ENCODE measurements at places on chromosomes 2 and 18. TPM values are rescaled to one million over a fixed set of nuclear protein-coding genes. Genes with fewer than 3 reads are reported as not detected.

The CHMP3 gene
- total RNA-seq = 149 TPM

DNA sequence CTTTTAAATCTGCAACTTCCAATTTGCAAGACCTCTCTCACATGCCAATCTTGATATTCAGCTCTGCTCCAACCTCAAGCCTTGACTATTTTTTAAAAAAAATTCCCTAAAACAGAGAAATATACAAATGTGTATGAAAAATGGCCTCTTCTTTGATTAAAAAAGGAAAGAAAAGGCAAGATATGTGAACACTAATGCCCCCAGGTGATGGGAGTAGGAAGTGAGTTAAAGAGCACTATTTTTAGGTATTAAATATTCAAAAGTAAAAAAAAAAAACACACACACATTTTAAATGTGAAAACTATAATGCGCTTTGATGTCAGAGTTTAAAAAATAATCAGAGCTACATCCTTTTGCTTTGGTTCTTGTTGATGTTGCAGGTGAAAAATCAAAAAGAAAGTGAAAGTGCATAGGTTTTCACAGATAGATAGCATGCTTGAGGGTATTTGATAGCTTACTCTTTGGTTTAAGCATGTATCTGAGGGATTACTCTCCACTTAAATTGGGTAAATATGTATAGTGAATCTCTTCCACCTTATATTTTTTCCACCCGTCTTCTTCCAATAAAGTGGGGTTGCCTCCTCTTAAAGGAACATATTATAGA lies 406.0 kb upstream of the POU3F3 start:
- H3K27me3 ChIP-seq = no peaks in the 10 kb centered on the region
- DNase-seq = no peak
- H3K36me3 ChIP-seq = no peaks in the 10 kb centered on the region

GRCh38 chr2:239824866-239825704 lies 200.1 kb downstream of the NDUFA10 start:
- H3K27me3 ChIP-seq = peaks cover 88% of the 10 kb centered on the region
- H3K4me3 ChIP-seq = no peak overlapping the region
- H3K4me1 ChIP-seq = no peaks in the 10 kb centered on the region
- H3K36me3 ChIP-seq = no peaks in the 10 kb centered on the region

DNA sequence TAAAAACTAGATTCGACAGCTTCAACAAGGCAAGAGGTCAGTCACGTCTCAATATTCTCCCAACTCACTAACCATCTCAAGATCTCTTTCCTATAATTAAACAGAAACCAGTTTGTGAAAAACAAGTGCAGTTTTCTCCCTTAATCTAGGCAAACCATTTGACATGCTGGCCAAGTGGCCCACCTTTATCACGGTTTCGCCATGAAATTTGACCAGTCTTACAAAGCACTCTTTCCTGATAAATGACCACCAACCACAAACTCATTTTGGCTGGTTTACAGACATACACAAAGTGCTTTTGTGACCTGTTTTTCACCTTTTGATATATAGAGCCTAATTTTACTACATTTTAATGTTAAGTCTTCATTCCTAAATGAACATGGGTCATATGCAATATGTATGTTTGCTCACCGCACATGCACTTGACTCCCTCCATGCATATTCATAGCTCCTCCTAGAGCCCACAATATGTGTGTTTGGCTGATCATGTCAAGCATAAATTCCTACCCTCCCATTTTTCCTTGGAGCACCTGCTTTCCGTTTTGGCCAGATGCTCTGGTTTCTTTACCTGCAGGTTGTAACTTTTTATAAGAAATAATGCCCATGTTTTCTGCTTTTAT lies 385.1 kb downstream of the RAD51AP2 start:
- no peaks in the 10 kb centered on the region for H3K4me1 ChIP-seq
- DNase-seq = no peak
- H3K4me3 ChIP-seq = no peak overlapping the region
- no peak overlapping the region for H3K27ac ChIP-seq

Data from left ventricle myocardium inferior (tissue), 1 donor.